ENCODE measurements at places on chromosomes 13 and 19. TPM values are rescaled to one million over a fixed set of nuclear protein-coding genes. Genes with fewer than 3 reads are reported as not detected.

The UPK1A gene
- total RNA-seq, result not detected

The PIBF1 gene
- total RNA-seq, result 25.7 TPM

The WIZ gene
- total RNA-seq, result 33.8 TPM

DNA sequence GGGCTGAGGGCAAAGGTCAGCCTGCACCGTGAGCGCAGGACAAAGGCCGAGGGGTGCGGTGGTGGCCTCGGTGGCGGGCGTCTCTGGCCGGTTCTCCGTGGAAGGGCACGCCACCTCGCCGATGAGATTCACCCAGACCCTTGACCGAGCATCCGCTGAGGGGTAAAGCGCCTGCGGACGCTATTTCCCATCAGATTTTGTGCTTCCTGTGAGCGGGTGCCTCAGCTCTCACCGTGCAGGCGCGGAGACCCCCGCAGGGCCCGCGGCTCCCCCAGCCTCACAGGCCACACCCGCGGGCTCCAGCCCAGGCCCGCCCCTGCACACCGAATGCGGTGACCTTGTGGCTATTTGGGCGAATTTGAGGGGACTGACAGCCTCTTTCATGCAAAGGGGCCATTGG is 348.0 kb downstream of the TEX29 start:
- DNase-seq, result no peak

GRCh38 chr19:50551034-50551714 is 17.1 kb downstream of the LRRC4B start:
- no peak for DNase-seq

GRCh38 chr19:55465460-55466240 is 1.1 kb upstream of the C19orf85 start:
- no peak for DNase-seq

GRCh38 chr13:87537951-87538350 is 133.2 kb upstream of the SLITRK5 start:
- DNase-seq, result no peak

GRCh38 chr13:36920616-36921185 is 663 bp upstream of the SMAD9 start:
- no peak for DNase-seq

DNA sequence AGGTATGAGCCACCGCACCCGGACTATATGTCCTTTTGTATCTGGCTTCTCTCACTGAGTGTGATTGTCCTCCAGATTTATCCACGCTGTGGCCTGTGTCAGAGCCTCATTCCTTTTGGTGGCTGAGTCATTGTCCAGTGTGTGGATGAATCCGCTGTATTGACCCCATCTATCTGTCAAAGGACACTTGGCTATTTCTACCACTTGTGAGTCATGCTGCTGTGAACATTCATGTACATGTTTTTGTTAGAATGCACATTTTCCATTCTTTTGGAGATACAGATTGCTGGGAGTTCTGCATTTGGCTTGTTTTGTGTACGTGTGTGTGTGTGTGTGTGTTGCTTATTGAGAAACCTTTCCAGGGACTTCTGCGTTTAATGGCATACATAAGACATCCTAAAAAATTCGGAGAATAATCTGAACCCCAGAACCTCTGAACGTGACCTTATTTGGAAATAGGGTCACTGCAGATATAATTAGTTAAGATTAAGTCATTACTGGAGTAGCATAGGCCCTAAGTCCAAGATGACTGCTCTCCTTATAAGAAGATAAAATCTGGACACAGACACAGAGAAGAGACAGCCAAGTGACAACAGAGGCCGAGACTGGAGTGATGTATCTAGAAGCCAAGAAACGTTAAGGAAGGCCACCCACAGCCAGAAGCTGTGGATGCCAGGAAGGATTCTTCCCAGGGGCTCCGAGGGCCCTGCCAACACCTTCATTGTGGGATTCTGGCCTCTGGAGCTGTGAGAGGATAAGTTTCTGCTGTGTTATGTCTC is 4.9 kb upstream of the GIPC3 start:
- DNase-seq, result no peak

DNA sequence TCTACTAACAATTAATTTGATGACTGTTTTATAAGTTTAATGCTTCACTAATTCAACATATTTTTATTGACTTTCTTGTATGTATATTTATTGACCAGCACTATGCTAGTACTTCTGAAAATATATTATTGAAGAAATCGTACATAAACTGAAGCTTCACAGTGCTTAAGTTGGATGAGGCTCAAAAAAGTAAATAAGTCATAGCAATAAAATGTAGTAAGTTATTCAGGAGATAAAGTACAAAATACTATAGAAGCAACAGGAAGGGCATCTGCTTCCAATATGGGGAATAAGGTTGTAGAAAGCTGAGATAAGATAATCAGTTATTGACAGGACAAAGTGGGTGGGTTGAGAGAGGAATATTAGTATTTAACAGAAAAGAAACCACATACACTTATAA is 944.9 kb upstream of the MIR17HG start:
- no peak for DNase-seq

DNA sequence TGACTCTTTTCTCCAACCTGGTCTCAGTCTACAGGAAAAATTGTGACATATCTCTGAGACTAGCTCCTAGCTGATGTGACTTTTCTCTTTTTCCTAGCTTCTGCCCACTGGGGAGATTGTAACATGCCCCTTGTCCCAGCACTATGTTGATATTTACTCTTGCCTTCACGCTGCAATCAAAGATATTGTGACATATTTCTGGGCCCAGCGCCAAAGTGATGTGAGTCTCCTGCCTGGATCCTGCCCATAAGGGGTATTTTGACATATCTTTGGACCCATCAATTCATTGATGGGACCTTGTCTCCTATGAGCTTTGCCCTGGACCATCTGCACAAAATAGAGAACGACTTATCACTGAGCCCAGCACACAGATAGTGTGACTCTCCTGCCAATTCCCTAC is 41.1 kb downstream of the ZNF729 start:
- DNase-seq, result no peak

- DNase-seq, result no peak
Measured at GRCh38 chr13:94822356-94822755, 110.0 kb upstream of the SOX21 start.

GRCh38 chr13:88217372-88217771 is 546.2 kb downstream of the SLITRK5 start:
- DNase-seq, result no peak

DNA sequence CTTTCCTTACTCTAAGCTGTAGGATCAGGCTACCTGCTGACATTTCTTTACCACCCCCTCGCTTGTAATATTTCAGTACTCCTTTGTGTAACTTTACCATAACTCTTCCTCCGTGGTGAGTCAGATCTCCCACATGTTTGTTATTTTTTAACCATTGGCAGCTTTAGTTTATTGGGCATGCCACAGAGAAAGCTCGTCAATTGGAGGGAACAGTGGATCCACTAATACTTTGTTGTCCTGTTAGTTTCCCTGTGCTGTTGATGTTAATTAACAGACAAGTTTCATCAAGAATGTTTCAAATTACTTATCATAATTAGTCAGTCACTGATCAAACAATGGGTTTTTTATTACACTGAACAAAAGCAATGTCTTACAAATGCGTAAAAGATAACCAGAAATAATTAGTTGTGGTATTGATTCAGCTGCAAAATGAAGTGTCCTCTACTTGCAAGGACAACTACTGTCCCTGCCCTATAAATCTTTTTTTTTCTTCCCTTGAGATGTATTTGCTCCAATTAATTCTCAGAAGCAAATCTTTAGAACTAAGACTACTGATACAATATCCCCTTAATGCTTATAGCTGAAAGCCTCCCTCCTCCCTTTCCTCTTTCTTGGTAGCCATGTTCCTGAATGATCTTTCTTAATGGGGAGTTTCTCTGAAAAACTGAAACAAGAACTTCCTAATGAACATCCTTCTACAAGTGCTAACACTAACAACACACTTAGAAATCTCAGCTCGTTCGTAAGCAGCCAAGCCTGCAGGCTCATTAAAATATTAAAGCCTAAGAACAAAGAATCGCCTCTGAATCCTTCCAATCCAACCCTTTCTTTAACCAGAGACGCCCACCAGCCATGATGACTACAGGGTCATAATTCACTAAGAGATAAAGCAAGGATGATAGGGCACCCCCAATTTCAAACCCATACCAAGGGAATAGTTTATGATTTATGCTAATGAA is 22.2 kb downstream of the EFNB2 start:
- DNase-seq, result no peak

Measured in dorsolateral prefrontal cortex (tissue), 122 donors.